ENCODE measurements at places on chromosomes 4 and X. TPM values are rescaled to one million over a fixed set of nuclear protein-coding genes. Genes with fewer than 3 reads are reported as not detected.

DNA sequence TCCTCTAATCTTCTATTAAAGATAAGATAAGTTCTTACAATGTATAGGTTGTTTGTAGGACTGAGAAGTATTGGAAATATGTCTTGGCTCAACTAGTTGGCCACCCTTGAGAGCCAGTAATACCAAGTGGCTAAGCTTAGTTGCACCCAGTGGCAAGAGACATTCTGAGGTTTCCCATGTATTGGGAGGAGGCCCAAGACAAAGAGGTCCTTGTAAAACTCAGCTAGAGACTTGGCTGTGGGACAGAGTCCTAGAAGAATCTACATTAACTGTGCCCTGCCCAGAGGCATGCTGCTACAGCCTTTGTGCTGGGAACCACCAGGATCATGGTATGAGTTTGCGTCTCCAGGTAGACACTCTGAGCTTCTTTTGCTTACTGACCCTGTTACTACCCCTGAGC, 41.9 kb upstream of the SLC4A4 start:
- DNase-seq = no peak

DNA sequence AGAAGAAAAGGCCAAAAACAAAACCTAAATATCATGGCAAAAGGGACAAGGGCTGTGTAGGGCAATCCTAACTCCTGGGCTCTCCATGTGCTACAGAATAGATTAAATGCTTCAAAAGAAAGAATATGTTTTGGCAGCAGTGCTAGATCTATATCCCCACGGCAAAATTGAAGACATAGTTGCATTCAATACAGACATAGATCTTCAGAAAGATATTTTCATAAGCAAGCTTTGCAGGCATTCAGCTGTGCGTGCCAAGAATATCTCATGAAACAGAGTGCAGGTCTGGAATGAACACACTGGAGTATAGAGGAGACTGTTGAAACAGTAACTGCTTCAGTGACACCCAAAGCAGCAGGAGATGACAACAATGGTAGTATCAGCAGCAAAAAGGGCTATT, 1476.9 kb downstream of the ARAP2 start:
- DNase-seq = no peak

GRCh38 chr4:95705323-95705722, 134.6 kb upstream of the PDHA2 start:
- no peak for DNase-seq

DNA sequence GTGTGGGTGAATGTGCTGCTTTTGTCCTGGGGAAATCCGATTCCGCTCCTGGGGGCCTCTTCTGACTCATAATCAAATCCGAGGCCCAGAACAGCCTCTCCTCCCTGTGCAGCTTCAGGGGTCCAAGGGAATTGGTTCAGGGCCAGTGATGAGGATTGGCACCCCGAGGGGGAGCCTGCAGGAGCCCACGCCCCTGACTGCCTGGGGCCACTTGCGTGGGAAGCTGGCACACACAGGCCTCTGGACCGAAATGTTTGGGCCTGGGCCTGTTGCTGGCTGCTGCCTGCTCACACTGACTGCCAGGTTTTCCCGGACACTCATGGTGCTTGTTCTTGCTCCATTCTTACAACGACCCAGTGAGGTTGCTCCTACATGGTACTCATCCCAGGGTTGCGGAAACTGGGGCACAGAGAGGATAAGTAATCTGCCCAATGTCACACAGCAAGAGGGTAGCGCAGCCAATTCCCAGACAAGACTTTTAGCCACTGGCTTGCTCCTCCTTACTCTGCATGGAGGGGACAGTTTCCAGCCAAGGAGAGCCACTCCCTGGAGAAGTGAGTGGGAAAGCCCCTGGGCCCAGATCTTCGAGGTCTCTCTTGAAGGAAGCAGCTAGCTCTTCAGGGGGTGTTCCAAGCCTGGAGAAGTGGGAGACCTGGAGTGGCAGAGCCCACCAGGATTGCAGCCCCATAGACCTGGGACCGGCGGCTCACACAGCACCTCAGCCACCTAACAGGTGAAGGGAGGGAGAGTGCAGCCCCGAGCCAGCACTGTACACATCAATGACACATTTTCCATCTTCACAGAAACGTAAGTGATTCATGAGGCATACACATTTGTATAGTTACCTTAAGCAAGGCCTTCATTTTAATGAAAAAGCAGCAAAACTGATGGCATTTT, 20.3 kb downstream of the CFAP99 start:
- no peak for DNase-seq

DNA sequence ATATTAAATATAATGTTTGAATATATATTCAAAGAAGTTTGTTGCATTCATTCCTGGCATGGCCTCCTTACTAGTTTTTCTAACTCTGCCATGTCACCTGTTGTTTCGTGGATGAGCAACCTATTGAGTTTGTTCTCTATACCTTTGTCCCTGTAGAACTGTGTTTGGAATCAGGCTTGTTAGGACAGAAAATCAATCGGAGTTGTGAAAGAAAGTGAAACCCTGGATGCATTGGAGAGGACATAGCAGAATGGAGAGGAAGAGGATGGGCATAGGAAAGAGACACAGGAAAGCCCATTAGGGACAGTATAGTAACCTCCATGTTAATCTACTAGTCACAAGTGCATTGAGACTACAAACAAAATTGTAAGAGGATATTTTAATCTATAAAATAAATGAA, 31.2 kb downstream of the ANK2 start:
- DNase-seq = no peak

Gene F8A2
- not detected for total RNA-seq

DNA sequence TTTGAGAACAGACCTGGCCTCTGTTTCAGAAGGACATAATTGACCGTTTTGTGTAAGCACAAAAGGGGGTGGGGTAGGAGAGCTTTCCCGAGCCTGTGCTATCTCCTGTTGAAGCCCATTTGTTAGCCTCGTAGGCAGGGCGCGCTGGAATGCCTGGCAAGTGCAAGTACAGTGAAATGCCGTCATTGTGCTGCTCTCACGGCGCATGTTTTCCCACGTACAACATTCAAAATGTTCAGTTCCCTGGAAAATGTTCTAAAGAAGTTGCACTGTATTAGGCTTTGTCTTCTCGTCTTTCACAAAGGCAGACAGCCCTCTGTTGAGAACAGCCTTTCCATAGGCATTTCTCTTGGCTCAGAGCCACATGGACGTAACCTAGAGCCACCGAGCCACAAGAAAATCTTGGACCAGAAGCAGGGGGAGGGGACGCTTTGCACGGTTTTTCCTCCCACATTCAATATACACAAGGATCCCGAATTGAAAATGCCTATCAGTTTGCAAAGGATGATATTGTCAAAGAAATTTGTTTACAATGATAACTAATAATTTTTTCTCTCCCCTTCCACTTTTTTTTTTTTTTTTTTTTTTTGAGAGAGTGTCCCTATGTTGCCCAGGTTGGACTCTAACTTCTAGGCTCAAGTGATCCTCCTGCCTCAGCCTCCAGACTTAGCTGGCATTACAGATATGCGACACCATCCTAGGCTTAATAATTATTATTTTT, 54.6 kb upstream of the RAPGEF2 start:
- DNase-seq = peak; percentile 73

GRCh38 chrX:48702032-48702431, 5.5 kb downstream of the SUV39H1 start:
- DNase-seq = no peak

DNA sequence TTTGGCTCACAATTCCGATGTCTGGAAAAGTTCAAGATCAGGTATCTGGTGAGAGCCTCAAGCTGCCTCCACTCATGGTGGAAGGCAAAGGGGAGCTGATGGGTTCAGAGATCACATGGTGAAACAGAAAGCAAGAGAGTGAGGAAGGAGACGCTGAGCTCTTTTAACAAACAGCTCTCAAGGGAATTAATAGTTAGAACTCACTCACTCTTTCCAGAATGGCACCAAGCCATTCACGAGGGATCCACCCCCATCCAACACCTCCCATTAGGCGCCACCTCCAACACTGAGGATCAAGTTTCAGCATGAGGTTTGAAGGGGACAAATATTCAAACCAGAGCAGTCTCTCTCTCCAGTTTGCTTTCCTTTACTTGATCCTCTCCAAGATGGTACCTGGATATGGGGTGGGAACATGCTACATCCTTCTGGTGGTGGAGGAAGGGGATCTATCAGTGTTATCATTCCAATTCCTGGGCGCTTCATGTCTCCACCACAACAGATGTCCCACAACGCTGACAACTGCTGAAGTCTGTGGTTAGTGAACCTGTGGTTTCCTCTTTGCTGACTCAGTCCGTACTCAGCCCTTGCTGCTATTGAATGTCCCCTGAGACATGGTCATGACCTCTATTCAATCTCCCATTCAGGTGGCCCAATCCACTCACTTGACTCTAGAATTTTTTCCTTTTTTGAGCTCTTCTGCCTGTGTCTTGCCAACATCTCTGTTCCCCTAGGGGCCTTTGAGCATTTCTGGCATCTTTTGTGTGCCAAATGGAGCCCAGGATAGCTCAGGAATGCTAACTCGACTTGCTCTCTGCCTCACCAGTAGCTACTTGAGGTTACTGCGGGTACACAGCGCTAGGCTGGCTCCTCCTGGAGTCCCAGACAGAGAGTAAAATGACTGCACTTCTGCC, 395.2 kb downstream of the MID1IP1 start:
- peak; percentile 88 for DNase-seq

DNA sequence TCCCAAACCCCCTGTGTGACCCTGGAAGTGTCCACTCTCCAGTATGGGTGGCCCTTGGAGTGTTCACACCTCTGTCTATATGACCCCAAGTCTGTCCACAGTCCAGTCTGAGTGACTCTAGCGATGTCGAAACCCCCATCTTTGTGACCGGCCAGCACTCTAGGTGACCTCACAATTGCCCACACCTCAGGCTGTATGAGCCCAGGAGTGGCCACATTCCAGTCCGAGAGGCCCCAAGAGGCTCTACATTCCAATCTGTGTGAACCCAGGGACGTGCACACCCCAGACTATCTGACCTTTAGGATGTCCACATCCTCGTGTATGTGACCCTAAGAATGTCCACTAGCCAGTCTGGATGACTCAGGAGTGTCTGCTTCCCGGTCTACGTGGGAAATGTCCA, 7.3 kb upstream of the GLOD5 start:
- no peak for DNase-seq

DNA sequence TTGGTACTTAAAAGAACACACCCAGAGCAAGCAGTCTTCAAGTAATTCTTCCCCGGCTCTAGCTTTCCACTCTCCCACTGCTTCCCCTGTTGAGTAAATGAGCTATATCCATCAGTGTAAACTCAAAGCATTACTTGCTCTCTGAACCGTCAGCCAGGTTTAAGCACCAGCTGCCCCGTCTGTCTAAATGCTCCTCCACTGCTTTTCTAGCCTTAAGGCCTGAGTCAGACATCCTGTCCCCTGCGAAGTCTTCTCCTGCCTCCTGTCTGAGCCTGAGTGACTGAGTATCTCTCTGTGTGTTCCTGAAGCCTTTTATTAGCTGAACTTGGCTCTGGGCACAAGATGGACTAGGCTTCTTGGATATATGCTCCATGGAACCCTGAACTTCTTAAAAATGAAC, 205.1 kb downstream of the STK32B start:
- no peak for DNase-seq

DNA sequence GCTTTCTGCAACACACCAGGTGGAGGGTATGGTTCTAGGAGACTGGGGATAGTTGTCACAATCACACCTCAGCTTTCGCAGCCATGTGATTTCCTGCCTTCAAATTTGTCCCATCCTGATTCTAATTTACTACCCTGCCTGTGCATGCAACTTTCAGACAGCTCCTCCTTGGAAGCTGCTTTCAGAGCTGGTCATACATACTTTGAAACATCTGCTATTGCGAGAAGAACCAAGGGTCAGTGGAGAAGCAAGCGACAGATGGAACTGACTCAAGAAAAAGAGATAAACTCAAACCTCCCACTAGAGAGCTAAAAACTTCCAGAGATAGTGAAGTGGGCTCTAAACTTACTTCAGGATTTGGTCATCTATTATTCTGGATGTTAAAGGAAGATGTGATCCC, 381.7 kb upstream of the FGF13 start:
- DNase-seq = no peak

Gene FGFBP2
- total RNA-seq = not detected

DNA sequence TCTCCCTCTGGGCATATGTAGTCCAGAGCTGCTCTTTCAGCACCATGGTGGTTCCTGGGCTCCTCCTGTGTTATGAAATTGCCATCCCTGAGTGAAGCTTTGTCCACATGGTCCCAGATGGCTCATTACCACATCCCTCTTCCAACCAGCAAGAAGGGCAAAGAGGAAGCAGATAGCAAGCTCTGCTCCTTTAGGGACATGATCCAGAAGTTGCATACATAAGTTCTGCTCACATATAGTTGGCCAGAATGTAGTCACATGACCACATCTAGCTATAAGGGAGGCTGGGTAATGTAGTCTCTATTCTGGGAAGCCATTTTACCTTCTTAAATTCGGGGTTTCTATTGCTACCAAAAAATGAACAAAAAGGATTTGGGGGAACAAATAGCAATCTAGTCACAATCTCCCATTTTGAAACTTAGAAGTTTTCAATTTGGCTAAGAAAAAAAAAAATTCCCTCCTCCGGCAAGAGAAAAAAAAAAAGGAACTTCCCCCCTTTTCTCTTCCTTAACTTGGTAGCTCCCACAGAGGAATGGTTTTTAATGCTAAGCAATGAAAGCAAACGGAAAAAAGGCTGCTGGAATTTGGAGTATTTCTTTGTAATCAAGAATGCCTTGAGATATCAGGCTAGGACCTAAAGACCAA, 88.2 kb upstream of the USP9X start:
- peak; percentile 85 for DNase-seq

Gene CXCL3
- 2.5 TPM for total RNA-seq

DNA sequence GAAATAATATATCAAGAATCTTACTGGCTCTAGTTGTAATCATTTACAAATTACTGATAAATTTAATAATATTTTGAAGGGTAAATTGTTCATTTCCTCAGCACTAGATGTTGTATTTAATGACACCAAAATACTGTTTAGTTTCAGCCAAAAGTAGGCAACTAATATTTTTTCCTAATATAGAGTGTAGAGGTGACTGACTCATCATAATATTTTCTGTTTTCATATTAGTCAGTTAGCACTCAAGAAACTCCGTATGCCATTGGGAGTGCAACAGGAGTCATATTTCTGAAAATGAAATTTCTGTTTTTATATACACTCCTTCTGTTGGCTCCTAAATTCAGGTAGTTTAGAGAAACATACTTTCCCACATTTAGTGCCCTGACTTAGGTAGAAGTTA, 36.6 kb upstream of the PTPN13 start:
- DNase-seq = peak; percentile 53

DNA sequence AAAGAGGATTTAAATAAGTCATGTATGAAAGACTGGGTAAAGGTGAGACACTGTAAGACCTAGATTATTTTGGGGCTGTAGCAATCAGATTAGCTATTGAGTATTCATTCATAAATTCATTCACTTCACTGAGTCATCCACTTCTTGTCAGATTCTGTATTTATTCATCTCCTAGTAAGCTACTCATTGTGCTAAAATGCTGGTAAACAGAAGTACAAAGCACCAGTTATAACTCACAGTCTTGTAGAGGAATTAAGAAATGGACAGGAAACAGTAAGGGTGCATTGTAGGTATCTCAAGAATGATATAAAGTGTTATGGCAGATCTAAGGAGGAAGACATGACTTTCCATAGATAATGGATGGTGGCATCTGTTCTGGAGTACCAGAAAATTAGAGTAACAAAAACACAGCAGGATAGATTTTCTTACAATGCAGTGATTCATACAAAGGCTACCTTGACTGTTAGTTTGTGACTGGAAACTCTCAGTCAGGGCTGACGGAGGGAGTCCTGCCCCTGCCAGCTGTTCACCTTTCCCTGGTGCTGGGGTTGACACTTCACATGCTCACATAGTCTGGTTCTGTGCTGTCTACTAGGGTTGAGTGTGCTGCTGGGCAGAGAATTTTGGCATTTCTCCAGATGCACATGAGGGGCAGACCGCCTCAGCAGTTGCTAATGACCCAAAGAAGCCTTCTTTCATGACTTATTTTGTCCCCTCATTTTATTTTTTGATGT, 26.5 kb upstream of the HAND2 start:
- no peak for DNase-seq

- no peak for DNase-seq
Measured at GRCh38 chr4:144291164-144291563, 150.6 kb upstream of the GYPA start.
